ENCODE measurements at places on chromosomes 12 and 14.

GRCh38 chr12:52561880-52562449 is 9.0 kb upstream of the KRT71 start:
- DNase-seq = no peak

- no peak for DNase-seq
Measured at GRCh38 chr12:93943780-93944179, 204.6 kb upstream of the PLXNC1 start.

DNA sequence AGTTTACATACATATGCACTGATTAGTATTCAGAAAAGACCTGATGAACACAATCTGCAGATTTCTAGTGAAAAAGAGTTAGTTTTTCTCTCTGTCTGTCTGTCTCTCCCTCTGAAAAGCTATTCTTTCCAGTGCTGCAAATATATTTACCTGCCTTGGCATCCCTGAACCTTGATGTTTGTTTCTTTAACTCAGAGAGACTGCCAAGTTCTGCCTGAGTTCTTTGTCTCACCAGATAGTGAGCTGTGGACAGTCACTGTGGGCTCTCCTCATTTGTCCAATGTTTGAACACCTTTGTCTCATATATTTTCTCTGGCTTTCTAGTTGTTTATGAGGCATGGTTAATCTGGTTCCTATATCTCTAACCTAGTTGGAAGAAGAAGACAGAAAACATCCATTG is 250.4 kb downstream of the SOX5 start:
- DNase-seq = no peak

GRCh38 chr12:34021071-34021470 is 1.2 kb upstream of the ALG10 start:
- no peak for DNase-seq

GRCh38 chr14:100440207-100440631 is 117.1 kb downstream of the SLC25A47 start:
- DNase-seq = no peak

DNA sequence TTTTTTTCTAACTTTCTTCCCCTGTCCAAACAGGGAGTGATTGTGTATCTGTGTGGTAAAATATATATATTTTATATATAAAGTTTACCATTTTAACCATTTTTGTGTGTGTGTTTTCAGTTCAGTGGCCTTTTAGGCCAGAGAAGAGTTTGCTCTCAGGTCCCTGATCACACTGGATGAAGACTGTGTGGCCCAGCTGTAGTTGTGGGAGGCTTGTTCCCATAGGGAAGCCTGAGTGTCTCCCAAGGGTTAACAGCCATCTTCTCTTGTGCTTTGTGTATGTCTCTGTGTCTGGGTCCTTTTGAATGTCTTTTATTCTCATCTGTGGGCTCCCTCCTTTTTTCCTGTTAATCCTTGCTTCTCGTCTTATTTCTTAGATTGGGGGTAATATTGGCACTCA is 23.4 kb downstream of the CGRRF1 start:
- DNase-seq = no peak

GRCh38 chr14:39023939-39024871 is 78.8 kb downstream of the SEC23A start:
- DNase-seq = no peak

- DNase-seq = no peak
Measured at GRCh38 chr14:105375635-105376057, 22.7 kb upstream of the TEX22 start.

GRCh38 chr14:54908190-54908589 is 5.6 kb upstream of the GCH1 start:
- no peak for DNase-seq

GRCh38 chr14:74242780-74243042 is 3.5 kb downstream of the VSX2 start:
- no peak for DNase-seq

- no peak for DNase-seq
Measured at GRCh38 chr12:92193063-92193462, 47.4 kb upstream of the BTG1 start.

GRCh38 chr12:3417937-3418462 is 73.0 kb upstream of the PRMT8 start:
- no peak for DNase-seq

GRCh38 chr14:61221906-61222305 is 59.2 kb downstream of the TMEM30B start:
- no peak for DNase-seq

DNA sequence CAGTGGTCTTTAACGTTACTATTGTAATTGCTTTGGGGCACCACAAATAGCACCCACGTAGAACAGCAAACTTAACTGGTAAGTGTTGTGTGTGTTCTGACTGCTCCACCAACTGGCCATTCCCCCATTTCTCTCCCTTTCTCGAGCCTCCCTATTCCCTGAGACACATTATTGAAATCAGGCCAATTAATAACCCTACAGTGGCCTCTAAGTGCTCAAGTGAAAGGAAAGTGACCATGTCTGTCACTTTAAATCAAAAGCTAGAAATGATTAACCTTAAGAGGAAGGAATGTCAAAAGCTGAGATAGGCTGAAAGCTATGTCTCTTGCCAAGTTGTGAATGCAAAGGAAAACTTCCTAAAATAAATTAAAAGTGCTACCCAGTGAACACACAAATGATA is 22.3 kb downstream of the PPP1R13B start:
- no peak for DNase-seq

DNA sequence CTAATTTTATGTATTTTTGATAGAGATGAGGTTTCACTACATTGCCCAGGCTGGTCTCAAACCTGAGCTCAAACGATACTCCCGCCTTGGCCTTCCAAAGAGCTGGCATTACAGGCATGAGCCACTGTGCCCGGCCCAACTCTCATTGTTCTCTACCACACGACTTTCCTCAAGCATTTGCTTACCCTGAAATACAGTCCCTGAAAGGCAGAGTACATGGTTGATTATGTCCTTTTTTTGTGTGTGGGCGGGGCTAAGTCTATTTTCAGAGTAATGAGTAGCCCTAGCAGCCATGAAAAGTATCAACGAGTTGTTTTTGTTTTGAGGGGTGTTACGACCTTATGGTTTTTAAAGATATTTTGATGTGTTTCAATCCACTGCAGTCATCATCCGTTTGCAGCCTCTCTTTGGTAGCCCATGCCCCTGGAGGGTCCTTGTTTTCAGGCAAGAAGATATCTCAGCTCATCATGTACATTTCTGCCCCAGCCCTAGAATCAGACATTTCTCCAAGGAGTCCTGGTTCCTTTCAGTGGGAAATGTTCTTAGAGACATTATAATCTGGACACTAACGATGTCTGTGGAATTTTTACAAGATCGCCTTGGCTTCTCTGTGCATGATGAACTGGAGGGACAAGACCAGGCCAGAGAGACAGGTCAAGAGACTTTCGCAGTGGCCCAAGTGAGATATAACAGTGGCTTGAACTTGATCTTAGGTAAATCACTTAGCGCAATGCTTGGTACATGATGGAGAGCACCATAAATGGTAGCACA is 8.7 kb downstream of the ACACB start:
- no peak for DNase-seq

DNA sequence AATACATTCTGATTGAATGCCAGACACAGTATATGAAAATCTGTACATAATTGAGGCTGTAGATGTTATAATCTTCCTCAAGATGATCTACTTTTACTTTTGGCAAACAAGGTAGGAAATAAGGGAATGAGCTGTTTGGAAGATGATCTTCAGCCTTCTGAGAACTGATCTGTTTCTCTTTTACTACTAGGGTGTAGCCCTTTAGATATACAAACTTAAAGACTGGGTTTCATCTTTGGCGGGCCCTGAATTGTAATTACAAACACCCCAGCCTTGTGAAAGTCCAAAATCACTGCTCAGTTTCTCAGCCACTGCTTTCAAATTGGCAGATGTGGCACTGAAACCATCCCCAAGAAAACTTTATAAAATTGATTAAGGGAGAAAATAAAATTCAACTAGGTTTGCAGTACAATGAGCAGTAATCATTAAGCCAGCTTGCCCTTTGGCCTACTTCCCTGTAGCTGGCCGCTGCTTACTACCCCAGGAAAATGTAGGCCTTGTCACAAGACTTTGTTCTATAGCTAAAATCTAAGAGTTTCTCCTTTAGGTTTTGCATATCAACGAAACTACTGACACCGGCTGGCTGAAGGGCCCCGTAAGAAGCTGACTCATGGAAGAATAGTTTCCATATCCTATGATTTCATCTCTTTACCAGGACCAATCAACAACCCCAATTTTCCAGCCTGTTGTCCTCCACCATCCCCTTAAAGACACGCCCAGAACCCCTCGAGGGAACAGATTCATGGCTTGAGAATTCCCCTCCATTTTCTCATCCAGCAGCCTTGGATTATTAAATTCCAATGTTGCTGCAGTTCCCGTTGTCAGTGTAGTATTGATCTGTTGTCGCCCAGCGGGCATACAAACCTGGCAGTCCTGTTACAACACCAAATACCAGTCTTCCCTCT is 210.8 kb downstream of the PCNX1 start:
- no peak for DNase-seq

DNA sequence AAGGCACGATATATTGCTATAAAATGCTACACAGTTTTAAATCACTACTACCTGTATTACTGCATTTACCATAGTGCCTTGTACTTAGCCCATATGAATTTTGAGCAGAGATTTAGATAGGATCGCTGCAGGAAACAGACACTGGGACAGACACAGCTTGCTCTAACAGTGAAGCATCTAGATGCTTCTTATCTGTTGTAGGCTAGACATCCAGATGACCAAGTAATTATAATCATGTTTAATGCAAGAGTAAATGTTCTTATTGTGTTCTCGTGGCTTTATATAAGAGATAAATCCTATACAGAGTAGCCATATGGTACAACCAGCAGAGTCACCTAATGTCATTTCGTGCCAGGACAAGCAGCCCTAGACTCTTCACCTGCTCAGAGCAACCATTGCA is 92.8 kb downstream of the ASCL1 start:
- no peak for DNase-seq

DNA sequence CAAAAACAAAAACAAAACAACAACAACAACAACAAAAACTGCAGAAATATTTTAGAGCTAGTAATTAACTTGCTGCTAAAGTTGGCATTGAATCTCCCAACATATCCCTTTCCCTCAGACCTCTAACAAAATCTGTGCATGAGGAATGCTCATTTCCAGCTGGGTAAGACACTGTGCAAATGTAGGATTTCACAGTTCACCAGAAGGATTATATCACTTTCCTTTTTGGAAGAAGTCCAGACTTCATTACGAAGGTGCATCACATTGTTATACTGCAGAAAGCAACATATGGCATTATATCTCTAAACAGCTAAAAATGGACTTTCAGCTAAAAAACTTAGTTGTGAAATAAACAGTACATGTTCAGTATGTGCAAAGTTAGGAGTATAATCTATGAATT is 341.8 kb downstream of the FSCB start:
- DNase-seq = no peak

DNA sequence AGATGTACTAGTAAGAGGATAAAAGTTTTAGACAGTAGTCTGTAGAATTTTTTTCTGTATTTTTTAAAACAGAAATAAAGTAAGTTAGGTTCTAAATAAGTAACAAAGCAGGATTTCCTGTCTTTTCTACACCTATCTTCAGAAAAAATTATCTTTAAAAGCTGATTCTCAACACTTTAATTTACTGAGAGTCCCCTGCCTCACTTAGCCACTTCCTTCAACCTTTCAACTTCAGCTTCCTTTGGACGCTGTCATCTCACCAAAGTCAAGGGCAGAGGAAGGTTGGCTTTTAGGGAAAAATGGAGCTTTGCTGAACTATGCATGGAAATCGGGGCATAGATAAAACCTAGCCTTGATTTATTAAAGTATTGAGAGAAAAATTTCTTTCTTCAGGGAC is 44.9 kb upstream of the CERS5 start:
- no peak for DNase-seq

DNA sequence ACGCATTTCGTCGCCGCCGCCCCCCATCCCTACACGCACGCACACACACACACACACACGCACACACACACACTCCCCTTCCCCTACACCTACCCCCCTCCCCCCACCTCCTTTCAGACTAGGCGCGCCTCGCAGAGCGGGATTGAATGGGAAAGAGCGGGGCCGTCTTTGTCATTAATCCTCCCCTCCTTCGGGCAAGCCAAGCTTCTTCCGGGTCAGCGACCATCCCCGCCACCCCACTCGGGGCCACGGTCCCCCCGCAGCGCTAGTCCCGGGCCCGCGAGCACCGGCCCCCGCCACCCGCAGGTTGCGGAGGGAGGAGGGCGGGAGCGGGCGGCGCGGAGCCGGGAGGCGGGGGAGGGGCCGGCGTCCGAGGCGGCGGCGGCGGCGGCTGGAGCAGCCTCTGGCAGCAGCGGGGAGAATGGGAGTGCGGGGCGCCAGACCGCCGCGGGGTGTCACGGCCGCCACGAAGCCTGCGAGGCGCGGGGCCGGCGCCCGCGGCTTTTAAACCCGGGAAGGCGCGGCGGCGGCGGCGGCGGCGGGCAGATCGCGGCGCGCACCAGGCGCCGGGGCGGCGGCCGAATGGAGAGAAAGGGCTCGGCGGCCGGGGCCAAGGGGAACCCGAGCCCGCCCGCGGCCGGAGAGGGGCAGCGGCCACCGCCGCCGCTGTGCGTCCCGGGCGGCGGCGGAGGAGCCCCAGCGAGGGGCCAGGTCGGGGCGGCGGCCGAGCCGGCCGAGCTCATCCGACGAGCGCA is at the start of gene TTC9:
Gene TTC9 (plus strand): TSS at position 369 of the 755 bp plus-strand sequence. CDS start 214 bp downstream, at position 583.
- peak; percentile 25 for DNase-seq

DNA sequence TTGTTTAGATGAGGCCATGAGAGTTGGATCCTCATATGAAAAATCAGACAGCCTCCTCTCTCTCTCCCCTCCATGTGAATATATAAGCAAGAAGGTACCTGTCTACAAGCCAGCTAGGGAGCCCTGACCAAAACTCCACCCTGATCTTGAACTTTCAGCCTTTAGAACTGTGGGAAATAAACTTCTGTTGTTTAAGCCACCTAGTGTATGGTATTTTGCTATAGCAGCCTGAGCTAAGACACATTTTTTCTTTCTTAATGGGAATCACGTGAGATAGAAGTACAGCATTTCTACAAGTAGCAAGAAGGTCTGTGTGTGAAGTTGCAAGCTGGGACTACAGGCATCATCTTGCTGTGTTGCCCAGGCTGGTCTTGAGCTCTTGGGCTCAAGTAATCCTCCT is 16.3 kb upstream of the ABHD12B start:
- DNase-seq = no peak

DNA sequence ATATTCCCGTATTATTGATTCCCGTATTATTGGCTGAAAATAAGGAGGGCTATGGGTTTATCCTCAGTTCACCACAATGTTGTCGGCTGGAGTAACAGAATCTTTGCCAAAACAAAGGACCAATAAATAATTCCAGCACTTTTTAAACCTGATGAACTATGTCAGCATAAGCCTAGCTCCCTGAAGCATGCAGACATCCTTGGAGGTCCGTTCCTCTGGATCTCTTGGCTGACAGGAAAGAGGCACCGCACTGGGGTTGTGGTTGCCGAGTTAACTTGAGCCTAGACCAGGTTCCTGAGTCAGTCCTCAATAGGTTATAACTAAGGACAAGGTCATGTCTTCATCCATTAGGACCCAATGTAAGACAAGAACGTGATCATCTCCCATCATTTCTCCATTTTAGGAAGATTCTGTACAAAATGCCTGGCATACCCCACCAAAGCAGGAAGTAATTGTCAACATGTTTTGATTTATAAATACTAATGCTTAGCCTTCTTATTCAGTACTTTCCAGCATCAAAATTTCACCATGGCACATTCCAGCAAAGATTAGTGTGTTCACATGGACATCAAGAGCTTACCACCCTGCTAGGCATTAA is 36.6 kb downstream of the NID2 start:
- no peak for DNase-seq

Data from activated CD8-positive, alpha-beta memory T cell treated with anti-CD3 and anti-CD28 coated beads, Interleukin-2, amount 50 U/mL, for 4 hours (primary cell).